ENCODE measurements at places on chromosomes 1 and 21. TPM values are rescaled to one million over a fixed set of nuclear protein-coding genes. Genes with fewer than 3 reads are reported as not detected.

VSIG8 gene
- not detected for total RNA-seq

OR2L5 gene
- not detected for total RNA-seq

ADAMTS5 gene
- total RNA-seq = not detected

FTCD gene
- total RNA-seq = not detected

RSBN1 gene
- total RNA-seq = 4.0 TPM

OR2T35 gene
- total RNA-seq = not detected

IGSF9 gene
- 0.15 TPM for total RNA-seq

All from A549 treated with AZD2906 at 1 μM for 4 hours (cell line).